Smooth muscle cell of bladder (primary cell): ENCODE measurements at places on chromosomes 1 and 21. TPM values are rescaled to one million over a fixed set of nuclear protein-coding genes. Genes with fewer than 3 reads are reported as not detected.

SRM gene
- total RNA-seq, result 8.8 and 12.8 TPM in 2 replicates

OR13G1 gene
- not detected in 2 replicates for total RNA-seq

GADD45A gene
- 37.0 and 47.0 TPM in 2 replicates for total RNA-seq

GJA9 gene
- total RNA-seq, result under 0.01 TPM in 1 of 2 replicates, not detected in the other

KLF17 gene
- under 0.01 and 0.09 TPM in 2 replicates for total RNA-seq

RORC gene
- under 0.01 TPM in 1 of 2 replicates, not detected in the other for total RNA-seq

RAD54L gene
- total RNA-seq, result 0.37 and 0.43 TPM in 2 replicates

FALEC gene
- 0.18 and 0.57 TPM in 2 replicates for total RNA-seq

CHTOP gene
- 21.5 and 24.2 TPM in 2 replicates for total RNA-seq

MLLT11 gene
- total RNA-seq, result 3.0 and 3.1 TPM in 2 replicates

OR6N1 gene
- not detected in 2 replicates for total RNA-seq

PDE9A gene
- 3.5 and 6.0 TPM in 2 replicates for total RNA-seq

CRYBG2 gene
- under 0.01 TPM in 1 of 2 replicates, not detected in the other for total RNA-seq

THEM5 gene
- not detected in 2 replicates for total RNA-seq

RIMS3 gene
- 0.14 and 0.18 TPM in 2 replicates for total RNA-seq

LYPLAL1 gene
- 25.6 and 38.6 TPM in 2 replicates for total RNA-seq

VASH2 gene
- 1.2 and 3.0 TPM in 2 replicates for total RNA-seq

MCM3AP gene
- 46.6 and 61.7 TPM in 2 replicates for total RNA-seq

TBX15 gene
- total RNA-seq, result under 0.01 and 0.18 TPM in 2 replicates

C1orf94 gene
- not detected in 2 replicates for total RNA-seq

GOLT1A gene
- total RNA-seq, result not detected in 2 replicates
